ENCODE measurements at places on chromosomes 2 and 18.

DNA sequence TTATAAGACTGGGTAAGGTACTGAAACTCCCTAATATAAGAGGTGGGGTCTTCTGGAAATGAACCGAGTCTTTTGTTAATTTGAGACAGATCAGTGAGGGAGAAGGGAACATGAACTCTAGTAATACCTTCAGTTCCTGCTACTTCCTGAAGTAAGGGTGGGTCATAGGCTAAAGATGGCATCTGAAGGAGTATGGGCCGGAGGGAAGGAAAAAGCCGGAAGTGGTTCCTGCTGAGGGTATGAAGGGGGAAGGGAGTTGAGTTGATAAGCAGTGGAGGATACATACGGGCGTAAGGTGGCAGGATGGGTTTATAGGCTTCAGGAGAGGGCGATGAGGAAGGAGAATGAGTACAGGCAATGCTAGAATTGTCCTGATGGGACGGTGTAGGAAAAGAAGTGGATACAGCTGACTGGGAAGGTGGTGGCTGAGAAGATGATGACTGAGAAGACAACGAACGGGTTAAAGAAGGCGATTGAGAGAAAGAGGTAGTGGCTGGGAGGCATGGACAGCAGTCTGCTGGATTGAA, 58.2 kb downstream of the KYNU start:
- DNase-seq = no peak

- no peak for DNase-seq
Observed at GRCh38 chr2:118850168-118850900, 2.9 kb upstream of the EN1 start.

DNA sequence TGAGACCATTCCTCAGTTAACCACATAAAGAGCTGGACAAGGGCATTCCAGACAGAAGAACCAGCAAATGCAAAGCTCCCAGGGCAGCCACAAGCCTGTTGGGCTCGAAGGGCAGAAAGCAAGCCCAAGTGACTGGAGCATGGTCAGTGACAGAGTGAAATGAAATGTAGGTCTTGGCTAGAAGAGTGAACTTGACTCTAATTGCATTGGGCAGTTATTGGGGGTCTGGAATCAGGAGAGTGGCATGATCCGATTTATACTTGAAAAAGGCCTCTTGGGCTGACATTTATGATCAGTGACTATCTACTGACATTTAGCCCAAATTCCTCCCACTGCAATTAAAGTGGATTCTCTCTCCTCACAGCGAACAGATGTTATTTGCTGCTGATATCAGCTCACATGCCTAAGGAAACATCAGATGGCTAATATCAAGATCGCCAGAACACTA, 152.5 kb upstream of the KLF7 start:
- DNase-seq = no peak

DNA sequence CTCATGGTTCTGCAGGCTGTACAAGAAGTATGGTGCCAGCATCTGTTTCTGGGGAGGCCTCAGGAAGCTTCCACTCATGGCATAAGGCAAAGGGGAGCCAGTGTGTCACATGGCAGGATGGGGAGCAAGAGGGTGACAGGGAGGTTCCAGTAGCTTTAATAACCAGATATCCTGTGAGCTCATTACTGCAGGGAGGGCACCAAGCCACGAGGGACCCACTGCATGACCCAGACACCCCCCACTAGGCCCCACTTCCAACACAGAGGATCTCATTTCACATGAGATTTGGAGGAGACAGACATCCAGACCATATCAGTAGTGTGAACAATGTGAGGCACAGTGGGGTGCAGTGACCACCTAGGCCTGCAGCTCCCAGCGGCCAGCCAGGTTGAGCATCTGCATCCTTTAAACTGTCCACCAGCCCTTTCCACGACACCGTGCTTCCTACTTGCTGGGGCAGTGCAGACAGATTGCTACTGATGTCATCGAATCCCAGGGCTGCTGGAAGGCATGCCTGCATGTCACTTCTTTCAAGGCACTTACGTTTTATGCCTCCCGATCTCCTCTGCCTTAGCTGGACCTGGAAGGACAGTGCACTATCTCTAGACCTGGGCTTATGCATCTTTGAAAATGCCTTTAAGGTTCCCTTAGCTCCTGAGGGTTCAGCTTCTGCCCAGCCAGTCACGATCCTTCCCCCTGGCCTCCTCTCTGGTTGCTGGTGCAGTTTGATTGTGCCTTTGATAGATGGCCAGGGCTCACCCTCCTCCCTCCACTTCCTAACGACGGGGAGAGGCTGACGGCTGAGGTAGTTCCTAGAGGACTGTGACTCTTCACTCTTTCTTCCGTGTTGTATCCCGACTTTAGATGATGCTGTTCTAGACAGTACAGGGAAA, 174.3 kb downstream of the FAM210A start:
- DNase-seq = no peak

DNA sequence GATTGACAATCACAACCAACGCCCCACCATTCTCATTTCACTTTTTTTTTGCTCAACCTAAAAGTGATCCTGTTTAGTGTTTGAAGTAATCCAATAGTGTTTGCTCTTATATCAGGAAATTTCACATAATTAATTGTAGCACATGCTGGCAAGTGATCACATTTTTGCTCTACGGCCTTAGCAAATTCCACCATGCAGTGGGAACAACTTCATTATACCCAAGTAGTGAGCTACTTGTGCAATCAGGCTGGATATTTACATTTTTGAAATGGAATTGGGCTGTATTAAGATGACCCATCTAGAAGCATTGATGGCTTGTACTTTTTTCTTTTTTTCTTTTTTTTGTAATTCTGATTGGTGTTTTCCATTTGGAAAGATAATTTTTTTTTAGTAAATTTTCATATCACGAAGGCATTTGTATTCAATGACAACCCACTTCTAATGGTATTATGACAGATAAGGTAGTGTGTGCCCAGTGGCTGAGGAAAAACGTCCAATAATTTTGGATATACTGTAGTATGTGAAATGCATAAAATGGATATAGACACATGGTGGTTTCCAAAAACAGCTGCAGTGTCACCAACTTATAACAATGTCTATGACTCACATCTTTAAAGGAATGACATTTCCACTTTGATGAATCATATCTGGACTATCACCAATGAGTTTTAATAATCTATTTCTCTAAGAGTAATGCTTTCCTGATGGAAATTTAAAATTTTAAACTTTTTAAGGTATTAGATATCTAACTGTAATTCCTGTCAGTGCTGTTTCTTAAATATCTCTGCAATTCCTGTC, 130.6 kb downstream of the COL6A3 start:
- DNase-seq = peak; percentile 79

GRCh38 chr2:232697807-232698110, 628 bp downstream of the GIGYF2 start:
- no peak for DNase-seq

- peak; percentile 84 for DNase-seq
Observed at GRCh38 chr2:176526995-176527901, 258.0 kb downstream of the MTX2 start.

GRCh38 chr2:44778671-44779476, 162.6 kb upstream of the SIX3 start:
- no peak for DNase-seq

- DNase-seq = no peak
Observed at GRCh38 chr2:56444339-56444738, 260.5 kb downstream of the CCDC85A start.

DNA sequence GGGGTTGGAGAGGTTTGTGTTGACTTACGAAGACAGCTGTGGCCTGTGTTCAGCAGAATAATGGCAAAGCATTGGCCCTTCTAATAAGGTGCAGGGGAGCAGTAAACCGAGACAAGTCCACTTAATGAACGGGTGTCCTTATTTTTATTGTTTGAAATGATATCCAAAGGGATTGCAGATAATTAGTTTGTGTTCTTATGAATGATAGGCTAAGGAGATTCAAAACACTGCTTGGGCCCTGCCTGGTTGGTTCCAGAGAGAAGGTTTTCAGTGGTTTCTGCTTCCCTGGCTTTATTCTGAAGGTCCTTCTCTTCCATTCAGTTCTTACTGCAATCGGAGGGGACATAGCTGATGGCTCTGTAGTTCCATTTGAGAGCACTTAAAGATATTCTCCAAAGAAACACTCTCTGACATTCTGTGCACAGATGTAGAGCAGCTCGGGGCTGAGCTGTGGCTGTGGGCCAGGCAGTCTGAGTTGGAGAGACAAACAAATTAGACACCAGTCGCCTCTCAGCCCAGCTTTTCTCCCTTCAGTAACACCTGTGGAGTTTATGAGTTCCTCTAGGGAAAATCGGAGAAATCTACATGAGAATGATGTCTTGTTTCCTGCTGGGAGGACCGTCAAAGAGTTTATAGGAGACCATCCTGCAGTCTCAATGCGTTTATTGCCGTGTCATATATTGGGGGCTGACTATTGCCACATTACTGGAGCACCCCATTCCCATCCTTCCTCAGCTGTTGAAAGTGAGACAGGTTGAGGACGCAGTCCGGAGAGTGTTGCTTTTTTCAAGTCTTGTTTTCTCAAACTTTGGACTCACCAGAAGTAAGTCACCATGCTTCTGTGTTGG, 6.5 kb downstream of the GREB1 start:
- DNase-seq = no peak

GRCh38 chr2:159505196-159505595, 111.2 kb downstream of the BAZ2B start:
- peak; percentile 49 for DNase-seq

DNA sequence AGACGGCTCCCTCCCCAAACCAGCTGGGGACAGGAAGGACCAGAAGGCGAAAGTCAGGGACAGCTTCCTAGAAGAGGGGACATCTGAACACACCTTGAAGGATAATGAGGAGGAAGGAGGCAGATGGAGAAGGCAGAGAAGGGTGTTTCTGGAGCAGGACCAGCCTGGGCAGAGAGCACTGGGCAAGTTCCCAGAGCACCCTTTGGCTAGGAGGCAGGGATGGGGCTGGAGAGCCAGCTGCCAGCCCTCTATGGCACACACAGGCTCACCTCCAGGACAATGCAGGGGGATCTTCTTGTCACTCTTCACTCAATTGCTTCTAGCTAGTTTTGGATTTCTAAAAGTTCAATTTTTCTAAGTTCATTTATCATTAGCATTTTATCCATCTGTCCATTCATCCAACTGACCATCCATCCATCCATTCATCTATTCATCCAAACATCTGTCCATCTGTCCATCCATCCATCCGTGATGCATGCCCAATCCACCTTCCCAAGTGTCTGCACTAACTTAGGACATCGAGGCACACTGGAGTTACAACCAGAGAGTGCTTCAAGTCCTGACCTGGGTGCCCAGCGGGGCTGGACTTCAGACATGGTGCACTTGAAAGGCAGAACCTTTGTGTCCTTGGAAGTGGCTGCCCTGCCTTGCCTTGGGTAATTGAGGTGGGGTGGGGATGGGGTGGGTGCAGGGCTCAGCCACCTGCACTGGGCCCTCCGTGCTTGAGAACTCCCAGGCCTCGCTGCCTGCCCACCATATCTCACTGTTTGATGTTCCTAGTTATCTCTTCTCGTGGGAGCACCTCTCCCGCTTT, 42.5 kb downstream of the INHBB start:
- no peak for DNase-seq

- no peak for DNase-seq
Observed at GRCh38 chr2:55384786-55385185, 34.9 kb downstream of the CCDC88A start.

- no peak for DNase-seq
Observed at GRCh38 chr18:67319109-67319508, 197.4 kb downstream of the DSEL start.

- no peak for DNase-seq
Observed at GRCh38 chr2:191303140-191304005, 58.2 kb downstream of the MYO1B start.

GRCh38 chr18:53665701-53666100, 558.8 kb downstream of the MBD2 start:
- DNase-seq = no peak

DNA sequence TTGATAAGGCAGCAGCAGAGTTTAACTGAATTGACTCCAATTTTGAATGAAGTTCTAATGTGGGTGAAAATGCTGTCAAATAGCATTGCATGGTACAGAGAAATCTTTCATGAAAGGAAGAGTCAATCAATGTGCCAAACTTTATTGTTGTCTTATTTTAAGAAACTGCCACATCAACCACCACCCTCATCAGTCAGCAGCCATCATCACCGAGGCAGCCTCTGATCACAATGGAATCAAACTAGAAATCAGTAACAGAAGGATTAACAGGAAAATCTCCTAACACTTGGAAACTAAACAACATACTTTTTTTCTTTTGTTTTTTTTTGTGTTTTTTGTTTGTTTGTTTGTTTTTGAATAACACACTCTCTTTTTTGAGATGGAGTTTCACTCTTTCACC, 9.9 kb downstream of the DNAJC27 start:
- no peak for DNase-seq

GRCh38 chr18:34862561-34862960, 152.5 kb downstream of the DTNA start:
- DNase-seq = no peak

DNA sequence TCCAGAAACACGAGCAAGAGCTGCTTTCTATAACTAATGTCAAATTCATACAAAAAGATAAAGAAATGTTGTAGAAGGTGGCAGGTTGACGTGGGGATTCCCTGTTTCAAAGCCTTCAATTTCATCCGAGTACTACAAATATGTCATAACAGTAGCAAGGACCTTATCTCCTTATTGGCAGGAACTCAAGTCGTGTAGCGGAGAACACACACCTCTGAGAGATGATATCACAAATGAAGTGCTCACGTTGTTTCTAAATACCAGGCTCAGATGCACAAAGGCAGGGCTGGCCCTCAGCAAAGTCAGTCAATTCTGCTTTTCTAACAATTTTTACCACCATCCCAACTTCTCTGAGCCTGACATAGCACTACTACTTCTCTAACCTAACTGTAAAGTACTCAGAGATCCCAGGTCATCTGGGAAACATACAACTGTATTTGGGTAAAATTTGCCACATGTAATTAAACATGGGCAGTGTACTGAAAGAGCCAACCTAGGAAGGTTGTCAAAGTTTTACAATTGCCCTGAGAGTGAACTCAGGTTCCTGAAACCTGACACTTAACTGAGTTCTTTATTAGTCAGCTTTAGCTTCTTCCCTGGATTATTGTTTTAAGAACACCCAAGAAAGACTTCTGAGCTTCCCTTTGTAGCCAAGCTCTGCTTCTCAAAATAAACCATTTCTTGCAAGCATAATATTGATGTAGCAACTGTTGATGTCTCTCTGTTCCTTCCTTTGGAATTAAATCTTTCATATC, 813.7 kb upstream of the ACVR2A start:
- DNase-seq = peak; percentile 42

- DNase-seq = no peak
Observed at GRCh38 chr2:152466041-152466440, 131.1 kb downstream of the FMNL2 start.

- DNase-seq = no peak
Observed at GRCh38 chr2:60413069-60413813, 140.2 kb downstream of the BCL11A start.

GRCh38 chr2:144660518-144661316, 140.8 kb upstream of the ZEB2 start:
- peak; percentile 14 for DNase-seq

- DNase-seq = no peak
Observed at GRCh38 chr18:34697891-34698290, 12.2 kb upstream of the DTNA start.

DNA sequence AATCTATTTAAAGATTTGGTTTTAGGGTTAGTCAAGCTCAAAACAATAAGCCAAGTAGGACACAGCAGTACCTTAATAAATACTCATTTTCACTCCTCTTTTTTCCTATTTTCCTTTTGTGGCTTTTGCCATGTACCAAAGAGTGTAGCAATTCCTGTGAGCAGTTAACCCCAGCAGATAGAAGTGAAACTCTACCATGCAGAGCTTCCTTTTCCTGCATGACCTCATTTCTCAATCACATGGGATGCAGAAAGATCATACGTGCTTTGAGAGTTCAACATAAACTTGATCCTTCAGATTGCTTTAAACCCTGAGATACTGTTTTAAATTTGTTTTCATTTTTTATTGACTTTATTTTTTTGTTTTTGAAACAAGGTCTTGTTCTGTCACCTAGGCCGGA, 99.1 kb upstream of the ARHGAP15 start:
- no peak for DNase-seq

- no peak for DNase-seq
Observed at GRCh38 chr2:15834381-15835031, 105.8 kb upstream of the MYCN start.
